ENCODE measurements at places on chromosomes 2 and 18. TPM values are rescaled to one million over a fixed set of nuclear protein-coding genes. Genes with fewer than 3 reads are reported as not detected.

DNA sequence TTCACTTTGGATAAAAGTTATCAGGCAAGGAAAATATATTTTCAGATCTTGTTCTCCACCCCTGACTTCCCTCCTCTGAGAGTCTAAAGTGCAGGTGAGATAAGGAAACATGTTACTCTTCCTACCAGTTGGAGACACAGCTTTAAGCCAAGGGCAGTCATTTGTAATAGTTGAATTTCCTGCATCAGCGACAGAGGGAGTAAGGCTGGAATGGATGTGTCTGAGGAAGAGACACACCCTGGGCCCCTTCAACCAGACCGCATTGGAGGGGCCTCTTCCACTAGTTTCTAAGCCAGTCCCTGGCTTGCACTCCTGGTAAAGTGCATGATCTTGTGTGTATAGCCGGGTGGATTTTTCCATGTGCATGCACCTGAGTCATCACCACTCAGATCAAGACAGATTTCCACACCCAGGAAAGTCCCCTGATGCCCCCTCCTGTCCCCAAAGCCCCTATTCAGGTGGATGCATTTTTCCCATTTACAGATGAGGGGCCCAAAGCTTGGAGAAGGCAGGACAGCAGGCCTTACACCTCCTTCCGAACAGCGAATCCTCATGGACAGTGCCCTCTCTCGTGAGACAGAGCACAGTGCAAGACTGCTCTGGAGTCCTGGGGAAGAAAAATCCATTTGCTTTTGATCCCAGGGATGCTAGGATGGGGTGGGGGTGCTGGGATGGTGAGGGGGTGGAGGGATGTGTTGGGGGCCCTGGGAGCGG lies 66.7 kb upstream of the SH3RF3 start:
- H3K27me3 ChIP-seq: no peaks in the 10 kb centered on the region
- peaks cover 37% of the 10 kb centered on the region for H3K4me1 ChIP-seq
- no peak for DNase-seq

- H3K4me3 ChIP-seq: no peak overlapping the region
- no peak for DNase-seq
- peaks cover 21% of the 10 kb centered on the region for H3K36me3 ChIP-seq
Observed at GRCh38 chr2:61247204-61247812, 85.3 kb downstream of the C2orf74 start.

- peaks cover 40% of the 10 kb centered on the region for H3K36me3 ChIP-seq
- no peak for DNase-seq
- no peaks in the 10 kb centered on the region for H3K27me3 ChIP-seq
- no peaks in the 10 kb centered on the region for H3K4me1 ChIP-seq
- H3K27ac ChIP-seq: no peak overlapping the region
Observed at GRCh38 chr2:8729939-8730338, 48.1 kb downstream of the ID2 start.

DNA sequence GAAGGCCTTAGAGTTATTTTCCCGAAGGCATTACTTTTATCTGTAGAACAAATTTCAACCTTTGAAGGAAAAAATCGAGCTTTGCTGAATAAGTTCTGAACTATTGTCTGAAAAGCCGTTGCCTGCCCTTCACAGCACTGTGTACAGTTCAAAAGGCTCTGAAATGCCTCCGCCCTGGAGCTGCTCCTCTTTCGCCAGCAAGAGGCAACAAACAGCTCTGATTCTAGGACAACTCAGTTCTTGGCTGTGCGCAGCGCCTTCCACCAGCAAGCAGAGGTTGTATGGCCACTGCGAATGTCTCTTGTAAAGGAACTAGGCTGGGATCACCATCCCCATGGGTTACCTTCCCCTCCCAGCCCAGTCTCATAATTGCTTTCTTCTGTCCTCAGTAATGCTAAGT lies 308.5 kb downstream of the GBX2 start:
- no peaks in the 10 kb centered on the region for H3K36me3 ChIP-seq
- H3K27ac ChIP-seq: no peak overlapping the region
- no peaks in the 10 kb centered on the region for H3K4me1 ChIP-seq
- no peak for DNase-seq

- H3K36me3 ChIP-seq: no peaks in the 10 kb centered on the region
- no peaks in the 10 kb centered on the region for H3K27me3 ChIP-seq
- no peak overlapping the region for H3K4me3 ChIP-seq
- no peaks in the 10 kb centered on the region for H3K4me1 ChIP-seq
- no peak overlapping the region for H3K27ac ChIP-seq
- no peak for DNase-seq
Observed at GRCh38 chr2:206937555-206937954, 1.8 kb upstream of the CPO start.

GRCh38 chr2:177651833-177652232 lies 259.3 kb downstream of the AGPS start:
- no peaks in the 10 kb centered on the region for H3K4me1 ChIP-seq
- H3K27me3 ChIP-seq: peaks cover 12% of the 10 kb centered on the region
- H3K27ac ChIP-seq: no peak overlapping the region
- DNase-seq: no peak

- H3K27me3 ChIP-seq: no peaks in the 10 kb centered on the region
- no peaks in the 10 kb centered on the region for H3K4me1 ChIP-seq
- H3K4me3 ChIP-seq: no peak overlapping the region
Observed at GRCh38 chr2:179180242-179180641, 84.4 kb downstream of the SESTD1 start.

DNA sequence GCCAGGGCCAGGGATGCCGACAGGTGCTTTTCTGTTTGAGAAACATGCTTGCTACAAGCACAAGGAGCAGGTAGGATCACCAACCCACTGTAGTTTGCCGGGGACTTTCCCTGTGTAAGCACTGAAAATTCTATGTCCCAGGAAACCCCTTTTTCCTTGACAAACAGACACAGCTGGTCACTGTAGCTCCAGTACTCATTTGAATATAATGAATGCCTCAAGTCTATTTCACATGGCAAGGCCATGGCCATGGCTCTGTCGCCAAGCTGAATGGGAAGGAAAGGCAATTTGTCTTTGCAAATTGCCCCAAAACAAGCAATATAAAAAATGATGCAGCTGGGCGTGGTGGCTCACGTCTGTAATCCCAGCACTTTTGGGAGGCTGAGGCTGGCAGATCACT lies 49.6 kb upstream of the IGFBP2 start:
- peaks cover 12% of the 10 kb centered on the region for H3K27me3 ChIP-seq
- no peak overlapping the region for H3K27ac ChIP-seq
- no peak for DNase-seq
- no peaks in the 10 kb centered on the region for H3K4me1 ChIP-seq

DNA sequence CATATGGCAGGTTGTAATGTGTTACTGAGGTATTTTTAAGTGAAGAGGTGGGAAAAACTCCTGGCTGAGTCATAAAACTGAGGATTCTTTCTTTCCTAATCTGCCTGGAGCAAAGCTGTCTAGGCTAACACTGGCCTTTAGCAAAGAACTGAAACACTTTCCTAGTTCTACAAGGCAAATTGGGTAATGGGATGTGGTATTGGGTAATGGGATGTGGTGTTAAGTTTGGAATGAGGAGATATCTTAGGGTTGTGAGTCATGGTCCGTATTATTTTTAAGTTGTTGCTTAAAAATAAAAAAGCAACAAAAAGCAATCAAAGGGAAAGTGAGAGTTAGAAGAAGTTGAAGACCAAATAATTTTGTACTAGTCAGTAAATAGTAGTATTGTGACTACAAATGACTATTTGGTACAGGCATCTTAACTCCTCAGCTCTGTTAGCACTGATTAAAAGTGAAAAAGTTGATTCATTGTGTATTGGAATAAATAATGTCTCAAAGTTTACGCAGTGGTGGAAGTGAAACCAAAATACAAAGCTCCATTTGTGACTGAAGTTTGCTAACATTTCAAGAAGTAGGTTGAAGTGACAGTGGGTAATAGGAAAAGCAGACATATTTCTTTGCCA lies 216.8 kb downstream of the CAMKMT start:
- H3K4me1 ChIP-seq: peaks cover 49% of the 10 kb centered on the region
- peak overlapping the region; percentile 42 for H3K4me3 ChIP-seq
- H3K36me3 ChIP-seq: no peaks in the 10 kb centered on the region
- DNase-seq: no peak

DNA sequence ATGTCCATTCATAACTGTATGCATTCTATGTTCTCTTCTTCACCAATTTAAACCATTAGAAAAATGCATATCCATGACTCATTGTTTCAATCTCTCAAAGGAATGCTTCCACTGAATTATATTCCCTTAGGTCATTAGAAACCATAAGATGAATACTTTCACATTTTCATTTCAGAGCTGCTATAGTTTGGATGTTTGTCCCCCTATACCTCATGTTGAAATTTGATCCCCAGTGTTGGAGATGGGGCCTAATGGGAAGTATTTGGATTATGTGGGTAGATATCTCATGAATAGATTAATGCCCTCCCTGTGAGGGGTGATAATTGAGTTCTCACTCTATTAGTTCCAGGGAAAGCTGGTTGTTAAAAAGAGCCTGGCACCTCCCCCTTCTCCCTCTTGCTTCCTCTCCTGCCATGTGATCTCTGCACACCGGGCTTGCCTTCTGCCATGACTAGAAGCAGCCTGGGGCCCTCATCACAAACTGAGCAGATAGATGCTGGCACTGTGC lies 35.7 kb downstream of the THUMPD2 start:
- no peaks in the 10 kb centered on the region for H3K27me3 ChIP-seq
- H3K27ac ChIP-seq: no peak overlapping the region
- DNase-seq: no peak
- H3K36me3 ChIP-seq: peaks cover 37% of the 10 kb centered on the region
- H3K4me3 ChIP-seq: no peak overlapping the region

DNA sequence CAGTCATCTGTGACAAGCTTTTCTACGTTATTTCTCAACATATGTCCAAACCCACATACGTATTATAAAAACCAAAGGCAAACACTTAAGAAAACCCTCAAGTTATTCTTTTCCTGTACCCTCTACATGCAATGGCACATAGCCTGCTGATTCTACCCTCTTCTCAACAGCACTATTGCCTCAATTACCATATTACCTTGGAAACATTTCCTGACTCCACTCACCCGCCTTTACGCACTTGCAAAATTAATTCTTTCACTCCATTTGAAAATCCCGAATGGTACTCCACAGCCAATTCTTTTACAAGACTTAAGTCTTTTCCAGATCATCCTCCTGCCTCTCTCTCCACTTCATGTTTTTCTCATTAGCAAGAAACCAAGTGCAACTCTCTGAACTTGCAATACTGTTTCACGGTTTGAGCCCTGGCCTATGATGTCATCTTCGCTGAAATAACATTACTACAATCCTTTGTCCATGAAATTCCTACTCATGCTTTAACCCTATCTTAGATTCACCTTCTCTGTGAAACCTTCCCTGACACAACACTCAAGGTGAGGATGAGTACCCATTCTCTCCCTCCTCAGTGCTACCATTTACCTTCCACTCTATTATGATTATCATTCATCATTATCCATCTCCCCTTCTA lies 29.0 kb downstream of the SESTD1 start:
- H3K27ac ChIP-seq: no peak overlapping the region
- DNase-seq: no peak
- H3K4me1 ChIP-seq: peaks cover 16% of the 10 kb centered on the region
- no peak overlapping the region for H3K4me3 ChIP-seq

DNA sequence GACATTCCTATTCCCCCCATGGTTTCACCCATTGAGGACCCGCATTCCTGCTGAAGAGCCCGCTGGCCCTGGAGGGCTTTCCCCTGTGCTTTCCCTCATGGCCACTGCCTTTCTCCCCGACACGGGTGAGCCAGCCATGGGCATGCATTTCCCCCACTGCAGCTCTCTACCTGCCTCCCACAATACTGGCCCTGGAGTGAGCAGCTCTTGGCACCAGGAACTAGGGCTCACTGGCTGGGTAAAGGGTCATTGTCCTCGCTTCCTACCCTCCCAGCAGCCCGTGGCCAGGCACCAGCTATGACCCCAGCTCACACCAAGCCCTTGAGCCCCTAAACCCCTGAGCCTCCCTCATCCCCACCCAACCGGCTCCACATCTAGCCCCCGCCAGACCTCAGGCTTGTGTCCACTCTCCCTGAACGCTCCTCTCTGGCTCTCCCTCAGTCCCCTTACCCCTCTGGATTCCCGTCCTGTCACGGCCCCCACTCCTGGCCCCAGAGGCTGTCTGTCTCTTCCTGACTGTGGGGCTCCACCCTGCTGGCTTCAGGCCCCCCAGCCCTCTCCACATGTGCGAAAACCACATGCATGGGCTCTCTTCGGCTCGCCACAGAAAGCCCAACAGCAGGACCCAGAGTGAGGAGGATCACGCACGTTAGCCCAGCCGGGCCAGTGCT lies 199.8 kb downstream of the ZFP36L2 start:
- H3K36me3 ChIP-seq: peaks cover 5% of the 10 kb centered on the region
- H3K4me1 ChIP-seq: peaks cover 27% of the 10 kb centered on the region
- no peaks in the 10 kb centered on the region for H3K27me3 ChIP-seq
- no peak overlapping the region for H3K27ac ChIP-seq
- no peak for DNase-seq

GRCh38 chr2:111982822-111983221 lies 72.2 kb upstream of the TMEM87B start:
- no peak overlapping the region for H3K27ac ChIP-seq
- peak; percentile 45 for DNase-seq
- H3K27me3 ChIP-seq: peaks cover 5% of the 10 kb centered on the region
- no peaks in the 10 kb centered on the region for H3K36me3 ChIP-seq

GRCh38 chr18:79903071-79903635 lies 48.3 kb downstream of the SLC66A2 start:
- DNase-seq: no peak
- no peaks in the 10 kb centered on the region for H3K27me3 ChIP-seq
- no peak overlapping the region for H3K4me3 ChIP-seq
- peaks cover 10% of the 10 kb centered on the region for H3K36me3 ChIP-seq
- H3K27ac ChIP-seq: no peak overlapping the region

DNA sequence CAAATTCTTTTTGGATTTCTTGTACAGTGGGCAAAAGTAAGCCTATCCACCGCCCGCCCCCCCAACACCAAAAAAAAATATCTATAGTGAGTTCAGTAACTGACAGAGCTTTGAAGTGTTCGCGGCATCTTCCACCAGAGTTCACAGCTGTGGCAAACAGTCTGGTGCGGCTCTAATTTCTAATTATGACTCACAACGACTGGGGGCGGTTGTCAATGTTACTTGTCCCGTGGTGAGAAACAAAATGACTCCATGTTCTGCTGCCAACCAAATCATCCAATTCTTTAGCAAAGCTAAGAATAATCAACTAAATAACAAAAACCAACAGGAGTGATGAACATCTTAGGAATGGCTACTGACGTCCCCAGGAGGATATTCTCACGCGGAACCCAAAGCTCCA lies 392.5 kb upstream of the SALL3 start:
- no peaks in the 10 kb centered on the region for H3K4me1 ChIP-seq
- peak; percentile 5 for DNase-seq
- H3K27me3 ChIP-seq: no peaks in the 10 kb centered on the region
- H3K4me3 ChIP-seq: no peak overlapping the region
- H3K36me3 ChIP-seq: no peaks in the 10 kb centered on the region

- DNase-seq: no peak
- H3K27ac ChIP-seq: peak overlapping the region; percentile 86
- no peaks in the 10 kb centered on the region for H3K27me3 ChIP-seq
Observed at GRCh38 chr2:189819297-189819704, 35.1 kb downstream of the PMS1 start.

- no peak for DNase-seq
- H3K27ac ChIP-seq: no peak overlapping the region
- H3K36me3 ChIP-seq: no peaks in the 10 kb centered on the region
- H3K4me3 ChIP-seq: no peak overlapping the region
- no peaks in the 10 kb centered on the region for H3K27me3 ChIP-seq
Observed at GRCh38 chr2:16053437-16054257, 113.3 kb downstream of the MYCN start.

Gene PARD6G
- total RNA-seq: 0.23 TPM

Gene FIGN
- not detected for total RNA-seq

Gene ECEL1
- total RNA-seq: 0.56 TPM

Gene DAW1
- not detected for total RNA-seq

Gene SLC4A5
- total RNA-seq: 1.8 TPM

Data from activated CD8-positive, alpha-beta T cell treated with anti-CD3 and anti-CD28 coated beads for 36 hours (primary cell).